CD4-positive, CD25-positive, alpha-beta regulatory T cell (primary cell): ENCODE measurements at places on chromosomes 1 and 21. TPM values are rescaled to one million over a fixed set of nuclear protein-coding genes. Genes with fewer than 3 reads are reported as not detected.

GRCh38 chr21:28767523-28767922 lies 225.2 kb downstream of the LTN1 start:
- no peaks in the 10 kb centered on the region for H3K27me3 ChIP-seq
- no peaks in the 10 kb centered on the region for H3K36me3 ChIP-seq
- H3K4me3 ChIP-seq: no peak overlapping the region
- H3K27ac ChIP-seq: no peak overlapping the region

GRCh38 chr1:9211291-9211811 lies 23.2 kb upstream of the H6PD start:
- H3K36me3 ChIP-seq: no peaks in the 10 kb centered on the region
- no peak overlapping the region for H3K27ac ChIP-seq
- no peaks in the 10 kb centered on the region for H3K4me1 ChIP-seq
- H3K4me3 ChIP-seq: no peak overlapping the region

GRCh38 chr1:240666568-240667198 lies 54.7 kb upstream of the GREM2 start:
- H3K27ac ChIP-seq: no peak overlapping the region
- H3K4me3 ChIP-seq: no peak overlapping the region
- no peaks in the 10 kb centered on the region for H3K36me3 ChIP-seq
- H3K27me3 ChIP-seq: no peaks in the 10 kb centered on the region
- H3K4me1 ChIP-seq: no peaks in the 10 kb centered on the region

GRCh38 chr1:180598333-180598974 lies 33.4 kb upstream of the XPR1 start:
- DNase-seq: no peak
- H3K27ac ChIP-seq: no peak overlapping the region
- H3K27me3 ChIP-seq: peaks cover 8% of the 10 kb centered on the region
- H3K36me3 ChIP-seq: no peaks in the 10 kb centered on the region
- H3K4me3 ChIP-seq: no peak overlapping the region

DNA sequence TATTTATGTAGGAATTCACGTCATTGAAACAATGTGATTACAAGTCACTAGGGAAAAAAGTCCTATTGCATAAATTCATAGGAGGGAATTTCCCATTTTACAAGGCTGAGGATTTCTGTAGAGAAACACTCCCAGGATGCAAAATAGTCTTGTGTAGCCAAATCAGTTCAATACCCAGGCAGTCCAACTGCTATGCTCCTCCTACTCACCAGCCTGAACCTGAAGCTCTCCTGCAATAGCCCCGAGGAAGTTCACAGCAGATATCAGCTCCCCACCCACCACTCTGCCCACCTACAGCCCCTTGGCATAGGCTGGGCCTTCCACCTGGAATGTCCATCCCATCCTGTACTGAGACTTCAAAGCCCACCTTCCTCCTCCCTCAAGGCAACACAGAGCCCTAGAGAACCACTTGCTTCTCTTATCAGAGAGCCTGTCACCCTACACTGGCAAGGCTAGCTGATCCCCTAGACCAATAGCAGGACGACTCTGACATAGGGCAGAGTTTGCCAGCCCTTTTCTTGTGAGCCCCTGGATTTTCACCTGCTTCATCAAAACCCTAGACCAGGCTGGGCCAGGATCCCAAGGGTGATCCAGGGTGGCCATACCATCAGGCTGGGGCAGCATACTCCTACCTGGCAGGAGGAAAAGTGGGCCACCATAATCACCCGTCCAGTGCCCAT lies 1.5 kb downstream of the LSS start:
- H3K36me3 ChIP-seq: peaks cover 7% of the 10 kb centered on the region
- H3K27ac ChIP-seq: peak overlapping the region; percentile 76
- H3K4me1 ChIP-seq: peaks cover 26% of the 10 kb centered on the region
- no peak for DNase-seq
- H3K4me3 ChIP-seq: peak overlapping the region; percentile 72

GRCh38 chr1:100383743-100384405 lies 31.6 kb downstream of the CDC14A start:
- H3K27me3 ChIP-seq: no peaks in the 10 kb centered on the region
- H3K4me3 ChIP-seq: no peak overlapping the region

- H3K36me3 ChIP-seq: no peaks in the 10 kb centered on the region
- peaks cover 19% of the 10 kb centered on the region for H3K4me1 ChIP-seq
- no peak overlapping the region for H3K4me3 ChIP-seq
These were observed 13.7 kb downstream of the TLR5 start for GRCh38 chr1:223129229-223129901.

GRCh38 chr1:210377731-210378333 lies 49.1 kb downstream of the HHAT start:
- no peaks in the 10 kb centered on the region for H3K27me3 ChIP-seq
- H3K36me3 ChIP-seq: no peaks in the 10 kb centered on the region
- no peaks in the 10 kb centered on the region for H3K4me1 ChIP-seq
- DNase-seq: no peak
- no peak overlapping the region for H3K27ac ChIP-seq
- no peak overlapping the region for H3K4me3 ChIP-seq

CD34 gene
- not detected for polyA plus RNA-seq

ACTL8 gene
- polyA plus RNA-seq: not detected

ATP1A4 gene
- polyA plus RNA-seq: not detected

ATP6V1G3 gene
- 0.87 TPM for polyA plus RNA-seq

SLC26A9 gene
- not detected for polyA plus RNA-seq
